ENCODE measurements at places on chromosomes 4 and X.
A peak's percentile ranks its signal among the peaks of the same experiment; 100 is the strongest.

DNA sequence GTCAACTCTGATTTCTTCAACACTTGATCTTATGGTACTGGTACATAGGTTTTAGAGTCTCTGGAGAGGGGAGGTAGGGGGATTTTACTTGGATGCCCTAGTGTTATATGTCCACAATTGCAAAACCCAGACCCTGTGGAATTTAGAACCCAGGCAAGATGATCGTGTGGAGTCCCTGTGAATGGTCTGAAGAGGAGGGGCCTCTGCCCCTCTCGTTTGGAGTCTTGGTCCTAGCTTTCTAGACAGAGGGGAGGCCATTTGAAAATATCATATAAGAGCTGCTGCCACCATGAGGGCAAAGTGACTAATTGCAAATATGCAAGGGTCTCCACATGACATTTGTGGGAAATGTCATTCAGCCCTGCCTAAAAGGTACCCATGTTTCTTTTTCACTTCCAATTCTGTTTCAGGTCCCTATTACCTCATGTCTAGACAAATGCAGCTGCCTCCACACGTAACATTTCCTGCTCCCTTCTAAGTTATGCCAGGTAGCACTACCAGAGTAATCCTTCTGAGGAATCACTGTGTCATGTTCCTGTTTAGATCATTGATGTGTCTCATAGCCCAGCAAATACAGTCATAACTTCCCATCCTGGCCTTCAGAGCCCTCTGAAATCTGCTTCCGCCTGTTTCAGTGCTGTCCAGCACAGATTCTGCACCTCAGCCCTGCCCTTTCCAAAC, 126.8 kb downstream of the KLHL8 start:
- peak; percentile 69 for DNase-seq

GRCh38 chr4:74838746-74839370, 44.5 kb upstream of the BTC start:
- no peak for DNase-seq

DNA sequence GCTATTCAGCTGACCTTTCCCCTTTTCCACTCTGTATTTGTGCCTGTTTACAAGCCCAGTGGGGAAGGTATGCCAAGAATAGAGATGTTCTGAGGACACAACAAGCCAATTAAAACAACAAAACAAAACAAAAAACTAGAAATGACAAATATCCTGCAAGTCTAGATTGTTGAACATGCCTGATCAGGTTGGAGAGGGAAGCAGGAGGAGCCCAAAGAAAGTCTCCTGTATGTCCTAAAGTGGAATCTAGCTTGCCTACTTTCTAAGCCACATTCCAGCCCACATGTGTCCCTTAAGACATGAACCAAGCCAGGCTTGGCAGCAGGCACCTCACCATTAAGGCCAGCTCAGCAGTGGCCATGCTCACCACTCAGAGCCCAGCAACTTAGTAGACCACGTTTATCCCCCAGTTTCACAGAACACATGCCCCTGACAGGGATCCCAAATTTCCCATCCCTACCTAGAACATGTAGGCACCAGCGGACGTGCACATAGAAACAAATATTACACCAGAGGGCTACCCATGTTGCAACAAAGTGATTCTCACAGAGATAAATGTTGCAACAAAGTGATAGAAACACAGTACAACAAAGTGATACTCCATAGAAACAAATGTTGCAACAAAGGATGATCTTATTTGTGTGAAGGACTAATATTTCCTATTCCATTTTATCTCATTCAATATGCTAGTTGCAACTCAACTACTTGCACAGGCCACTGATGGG, 48.3 kb downstream of the CD99L2 start:
- no peak for DNase-seq

DNA sequence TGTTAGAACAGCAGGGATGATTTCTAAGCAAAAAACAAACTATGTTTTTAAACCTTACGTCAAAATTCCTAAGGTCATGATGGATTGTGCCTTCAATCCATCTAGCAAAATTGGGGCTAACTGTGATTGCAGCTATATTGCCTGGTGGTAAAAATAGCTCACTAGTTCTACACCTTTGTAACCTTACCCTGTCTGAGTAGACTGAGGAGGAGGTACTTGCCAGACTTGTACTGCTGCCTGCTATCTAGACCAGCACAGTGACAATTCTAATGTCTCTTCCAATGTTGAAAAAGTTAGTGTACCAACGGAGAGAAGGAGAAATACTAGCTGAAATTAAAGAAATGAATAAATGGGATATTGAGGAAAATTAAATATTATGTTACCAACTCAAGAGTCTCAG, 30.3 kb downstream of the ATP11C start:
- DNase-seq, result no peak

DNA sequence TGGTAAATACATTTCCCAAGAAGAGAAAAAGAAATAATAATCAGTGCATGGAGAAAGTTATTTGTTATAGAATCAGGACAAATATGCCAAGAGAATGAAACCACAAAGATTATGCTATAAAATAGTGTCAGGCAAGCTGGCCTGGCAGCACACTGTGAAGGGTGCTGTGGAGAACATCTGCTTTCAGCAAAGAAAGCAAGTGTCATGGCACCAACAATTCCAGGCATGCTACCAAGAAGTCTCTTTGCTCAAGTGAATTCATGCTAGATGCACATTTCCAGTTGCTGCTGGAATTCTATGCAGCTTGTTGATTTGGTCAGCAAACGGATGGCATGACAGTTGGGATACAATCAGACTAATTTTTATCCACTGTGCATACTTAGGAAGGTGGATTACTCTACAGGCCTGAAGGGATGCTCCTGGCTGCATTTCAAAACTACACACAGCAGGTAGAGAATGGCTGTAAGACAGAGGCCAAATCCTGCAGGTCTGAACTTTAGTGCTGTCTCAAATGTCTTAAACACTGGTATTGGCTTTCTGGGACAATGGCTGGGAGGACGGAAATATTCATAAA, 154.6 kb upstream of the FAT1 start:
- DNase-seq, result no peak

- no peak for DNase-seq
Measured at GRCh38 chr4:53589511-53589910, 1.8 kb downstream of the LNX1 start.

DNA sequence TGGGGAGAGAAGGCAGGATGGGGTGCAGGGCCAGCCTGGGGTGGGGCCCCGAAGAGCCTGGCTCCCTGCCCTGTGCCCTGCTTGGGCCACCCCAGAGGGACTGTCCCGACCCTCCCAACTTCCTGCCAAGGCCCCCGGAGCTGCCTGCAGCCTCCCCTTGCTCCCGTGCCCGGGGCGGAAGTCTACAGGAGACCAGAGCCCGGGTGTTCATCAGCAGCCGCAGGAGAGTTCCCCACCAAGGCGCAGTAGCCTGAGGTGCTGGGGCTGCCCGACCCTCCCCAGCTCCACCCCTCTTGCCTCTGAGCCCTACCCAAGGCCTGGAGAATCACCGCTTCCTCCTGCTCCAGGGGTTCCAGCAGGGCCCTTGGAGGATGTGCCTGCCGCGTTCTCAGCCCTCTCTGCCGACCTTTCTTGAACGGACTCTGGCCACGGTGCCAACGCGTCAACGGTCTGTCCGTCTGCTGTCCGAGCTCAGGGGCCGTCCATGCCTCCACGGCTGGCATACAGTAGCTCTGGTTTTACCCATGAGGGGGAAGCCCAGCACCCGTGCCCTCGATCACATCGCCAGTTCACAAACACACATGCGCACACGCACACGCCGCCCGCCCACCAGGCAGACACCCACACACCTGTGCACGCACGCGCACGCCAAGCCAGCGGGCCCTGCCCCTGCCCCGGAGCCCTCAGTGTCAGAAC, 36.0 kb upstream of the SPON2 start:
- DNase-seq, result no peak

GRCh38 chr4:147734496-147734895, 2.6 kb downstream of the ARHGAP10 start:
- no peak for DNase-seq

DNA sequence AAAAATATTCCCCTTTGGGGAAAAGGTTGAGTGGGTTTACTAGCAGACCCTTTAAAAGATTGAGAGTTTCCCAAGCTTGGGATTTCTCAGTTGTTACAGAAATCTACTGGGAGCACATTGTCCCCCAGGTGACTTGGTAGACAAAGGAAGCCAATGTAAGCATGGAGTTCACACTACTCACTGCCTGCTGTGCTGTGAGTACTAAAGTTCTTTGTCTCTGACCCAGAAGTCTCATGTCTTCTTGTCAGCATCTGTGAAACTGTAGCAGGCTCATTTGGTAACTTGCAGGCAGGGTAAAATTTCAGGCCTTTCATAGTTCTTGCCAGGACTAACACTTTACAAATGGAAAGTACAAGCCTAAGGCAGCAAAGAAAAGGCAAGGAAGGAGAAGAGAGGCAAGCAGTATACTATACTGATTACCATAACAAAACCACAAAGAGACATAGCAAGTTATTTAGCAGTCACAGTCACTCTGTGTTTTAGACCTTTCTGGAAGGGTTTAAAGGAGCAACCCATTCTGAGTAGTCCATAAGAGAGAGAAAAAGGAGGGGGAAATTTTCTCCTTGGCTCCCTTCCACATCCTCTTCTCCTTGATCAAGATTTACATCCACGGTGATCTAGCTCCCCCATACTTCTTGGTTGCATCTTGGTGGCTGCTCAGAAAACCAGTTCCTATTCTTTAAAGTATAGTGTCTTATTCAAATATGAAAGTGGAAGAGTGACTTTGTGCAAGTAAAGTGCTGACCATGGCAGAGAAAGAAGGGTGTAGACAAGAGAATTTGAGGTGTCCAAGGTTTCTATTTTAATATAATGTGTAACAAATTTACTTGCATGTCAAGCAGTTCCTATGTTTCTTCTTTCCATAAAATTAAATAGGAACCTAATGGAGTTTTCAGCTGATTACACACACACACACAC, 160.0 kb upstream of the PDE5A start:
- no peak for DNase-seq

DNA sequence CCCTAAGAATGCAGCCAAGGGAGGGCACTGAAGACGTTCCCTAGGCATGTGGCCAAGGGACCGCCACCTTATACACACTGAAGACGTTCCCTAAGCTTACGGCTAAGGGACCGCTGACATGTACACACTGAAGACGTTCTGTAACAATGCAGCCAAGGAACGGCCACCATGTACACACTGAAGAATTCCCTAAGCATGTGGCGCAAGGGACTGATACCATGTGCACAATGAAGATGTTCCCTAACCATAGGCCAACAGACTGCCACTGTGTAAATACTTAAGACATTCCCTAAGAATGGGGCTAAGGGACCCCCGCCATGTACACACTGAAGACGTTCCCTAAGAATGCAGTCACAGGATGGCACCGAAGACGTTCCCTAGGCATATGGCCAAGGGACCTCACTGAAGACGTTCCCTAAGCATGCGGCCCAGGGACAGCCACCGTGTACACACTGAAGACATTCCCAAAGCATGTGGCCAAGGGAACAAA, 36.1 kb downstream of the DHRSX start:
- no peak for DNase-seq

GRCh38 chr4:7412554-7412912, 22.2 kb downstream of the PSAPL1 start:
- no peak for DNase-seq

- no peak for DNase-seq
Measured at GRCh38 chr4:67546971-67547370, 1.7 kb upstream of the CENPC start.

DNA sequence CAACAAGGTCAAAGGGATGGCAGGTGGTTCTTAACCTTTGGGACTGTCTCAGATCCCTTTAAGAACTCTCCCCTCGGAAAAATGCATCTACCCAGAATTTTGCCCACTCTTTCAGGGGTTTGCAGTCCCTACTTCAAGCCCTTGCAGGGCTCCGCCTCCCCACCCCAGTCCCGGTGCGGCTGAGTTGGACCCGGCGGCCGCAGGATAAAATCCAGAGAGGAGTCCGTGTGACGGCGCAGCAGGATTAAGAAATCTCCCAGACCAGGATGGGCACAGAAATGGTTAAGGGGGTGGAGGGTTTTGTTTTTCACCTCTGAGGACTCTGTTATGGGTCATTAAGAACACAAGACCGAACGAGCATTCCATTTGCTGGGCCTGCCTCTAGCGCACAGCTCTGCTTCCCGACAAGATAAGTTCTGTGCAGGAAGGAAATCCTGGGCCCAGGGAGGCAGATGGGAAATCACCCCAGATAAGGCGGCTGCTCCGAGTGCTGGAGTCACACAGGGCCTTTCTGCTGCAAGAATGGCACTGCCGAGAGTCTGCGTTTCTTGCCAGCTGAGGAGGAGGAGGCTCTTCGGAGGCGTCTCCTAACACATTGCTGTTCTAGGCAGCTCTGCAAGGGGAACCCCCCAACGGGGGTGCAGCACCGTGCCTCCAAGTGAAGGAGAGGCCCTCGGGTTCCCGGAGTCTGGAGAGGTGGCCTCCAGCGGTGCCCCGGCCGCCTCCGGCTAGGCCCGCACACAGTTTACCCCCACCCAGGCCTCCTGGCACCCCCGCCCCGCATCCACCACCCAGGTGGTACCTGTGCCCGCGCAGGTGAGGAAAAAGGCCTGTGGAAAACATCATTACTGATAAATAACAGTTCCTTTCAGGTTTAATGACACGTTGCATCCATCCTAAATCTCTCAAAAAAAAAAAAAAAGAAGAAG, 277.6 kb downstream of the BCOR start:
- no peak for DNase-seq

- DNase-seq, result peak; percentile 19
Measured at GRCh38 chr4:174873931-174874330, 44.2 kb upstream of the ADAM29 start.

GRCh38 chr4:39427520-39428114, 20.9 kb downstream of the KLB start:
- no peak for DNase-seq

All from GM13977 (cell line).